ENCODE measurements at places on chromosomes 2 and 18.
A peak's percentile ranks its signal among the peaks of the same experiment; 100 is the strongest.

DNA sequence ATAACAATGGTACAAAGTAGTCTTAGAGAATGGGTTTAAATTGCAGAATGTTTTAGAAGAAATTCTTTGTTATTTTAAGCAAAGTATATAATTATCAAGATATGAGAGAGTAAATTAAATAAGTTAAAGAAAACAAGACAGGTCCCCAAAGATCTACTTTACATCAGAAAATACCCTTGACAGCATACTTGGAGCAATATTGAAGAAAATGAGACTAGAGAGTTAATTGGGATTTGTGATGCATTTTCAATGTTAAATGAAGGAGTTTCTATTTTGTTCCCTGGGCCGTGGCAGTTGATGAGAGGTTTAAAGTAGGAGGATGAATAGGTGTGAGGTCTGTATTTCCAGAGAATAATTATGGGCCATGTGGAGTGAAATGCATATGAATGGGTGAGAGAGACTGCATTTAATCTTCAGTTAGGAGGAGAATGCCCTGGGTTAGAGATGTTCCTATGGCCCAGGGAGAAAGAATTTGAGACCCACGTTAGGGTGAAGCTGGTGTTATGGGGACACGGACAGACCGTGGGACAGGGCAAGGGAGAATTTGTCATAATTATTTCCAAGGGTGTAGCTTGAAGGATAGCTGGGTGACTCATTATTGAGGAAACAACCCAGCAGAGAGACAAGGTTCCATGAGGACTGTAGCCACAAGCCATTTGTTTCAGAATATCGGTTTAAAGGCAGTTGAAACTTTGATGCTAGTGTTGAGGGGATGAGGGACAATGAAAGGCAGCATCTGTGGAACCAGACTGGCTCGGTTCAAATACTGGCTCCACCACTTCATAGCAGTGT, 22.7 kb downstream of the MGAT5 start:
- DNase-seq: no peak

- peak; percentile 42 for DNase-seq
Measured at GRCh38 chr18:12726774-12727550, 24.1 kb downstream of the PSMG2 start.

- DNase-seq: peak; percentile 68
Measured at GRCh38 chr2:143110758-143111428, 18.3 kb upstream of the ARHGAP15 start.

DNA sequence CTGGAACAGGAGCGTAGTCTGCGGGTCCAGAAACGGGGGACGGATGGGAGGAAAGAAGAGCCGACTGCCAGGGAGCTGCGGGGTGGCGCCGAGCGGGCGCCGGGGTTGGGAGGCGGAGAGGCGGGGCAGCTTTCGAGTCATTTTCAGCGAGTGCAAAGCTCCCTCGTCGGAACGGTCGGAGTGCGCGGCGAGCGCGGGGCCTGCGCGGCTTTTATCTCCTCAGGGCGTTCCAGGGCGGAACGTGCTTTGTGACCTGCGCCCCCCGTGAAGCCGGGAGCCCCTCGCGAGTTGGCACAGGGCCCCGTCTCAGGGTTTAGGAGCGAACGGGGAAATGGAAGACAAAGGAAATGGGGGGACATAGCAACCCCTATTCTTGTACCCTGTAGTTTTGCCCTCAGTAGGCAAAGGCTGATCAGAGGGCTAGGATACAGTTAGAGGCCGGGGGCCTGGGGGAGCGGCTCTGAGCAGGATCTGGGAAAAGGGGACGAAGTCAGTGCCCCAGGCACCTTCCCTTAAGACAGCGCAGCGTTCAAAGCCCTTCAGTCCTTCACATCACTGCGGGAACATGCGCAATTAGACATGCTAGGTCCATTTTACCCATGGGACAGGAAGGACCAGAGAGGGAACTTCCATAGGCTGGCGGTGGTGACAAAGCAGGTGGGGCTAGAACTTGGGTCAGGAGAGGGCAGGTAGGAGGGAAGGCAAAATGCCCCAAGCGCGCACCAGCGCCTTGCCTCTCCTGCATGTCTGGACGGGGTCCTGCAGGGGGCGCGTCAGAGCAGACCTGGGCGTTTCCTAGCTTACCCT, 60.1 kb upstream of the IL1RL1 start:
- DNase-seq: peak; percentile 70

DNA sequence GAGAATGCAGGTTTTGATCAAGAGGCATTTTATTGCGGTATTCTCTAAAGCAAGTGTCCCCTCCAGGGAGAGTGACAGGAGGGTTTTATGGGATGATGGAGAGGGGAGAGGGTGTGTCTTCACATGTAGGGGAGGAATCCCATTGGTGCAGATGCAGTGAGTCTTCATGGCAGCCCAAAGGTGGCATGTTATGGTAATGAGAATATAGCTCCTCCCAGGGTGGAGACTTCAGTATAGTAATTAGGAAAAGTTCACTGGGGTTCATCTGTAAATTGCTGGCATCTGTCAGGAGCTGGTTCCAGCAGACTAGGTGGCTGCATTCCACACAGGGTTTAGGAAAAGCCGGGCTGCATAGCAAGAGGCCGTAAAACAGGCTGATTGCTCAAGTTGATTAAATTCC, 230.7 kb upstream of the CCDC68 start:
- no peak for DNase-seq

DNA sequence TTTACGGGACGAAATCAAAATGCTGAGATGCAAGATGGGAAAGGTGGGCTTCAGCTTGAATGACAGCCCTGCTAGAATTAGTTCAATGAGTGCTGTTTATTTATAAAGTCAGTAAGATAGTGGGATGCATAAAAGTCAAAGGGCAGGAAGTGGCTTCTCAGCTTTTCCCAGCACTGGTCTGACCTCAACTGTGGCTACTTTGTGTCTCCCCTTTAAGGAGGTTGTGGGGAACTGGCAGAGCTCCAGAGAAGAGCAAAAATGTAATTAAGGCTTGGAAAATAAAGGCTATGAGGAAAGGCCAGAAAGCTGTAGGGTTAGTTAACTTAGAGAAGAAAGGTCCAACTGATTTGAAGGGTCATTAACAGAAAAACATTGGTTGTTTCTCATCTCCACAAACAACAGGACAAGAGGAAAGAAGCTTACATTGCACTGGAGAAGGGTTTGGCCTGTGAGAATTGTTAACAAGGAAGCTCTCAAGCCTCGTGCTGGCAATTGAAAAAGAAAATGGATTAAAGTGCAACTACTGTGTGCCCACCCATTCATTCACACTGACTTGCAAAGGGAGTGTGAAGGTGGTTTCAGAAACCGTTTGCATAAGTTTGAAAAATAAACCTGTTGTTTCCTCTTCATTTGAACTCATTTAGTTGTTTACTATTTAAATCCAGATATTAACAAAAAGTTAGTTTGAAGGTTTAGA, 68.8 kb upstream of the CD28 start:
- no peak for DNase-seq

DNA sequence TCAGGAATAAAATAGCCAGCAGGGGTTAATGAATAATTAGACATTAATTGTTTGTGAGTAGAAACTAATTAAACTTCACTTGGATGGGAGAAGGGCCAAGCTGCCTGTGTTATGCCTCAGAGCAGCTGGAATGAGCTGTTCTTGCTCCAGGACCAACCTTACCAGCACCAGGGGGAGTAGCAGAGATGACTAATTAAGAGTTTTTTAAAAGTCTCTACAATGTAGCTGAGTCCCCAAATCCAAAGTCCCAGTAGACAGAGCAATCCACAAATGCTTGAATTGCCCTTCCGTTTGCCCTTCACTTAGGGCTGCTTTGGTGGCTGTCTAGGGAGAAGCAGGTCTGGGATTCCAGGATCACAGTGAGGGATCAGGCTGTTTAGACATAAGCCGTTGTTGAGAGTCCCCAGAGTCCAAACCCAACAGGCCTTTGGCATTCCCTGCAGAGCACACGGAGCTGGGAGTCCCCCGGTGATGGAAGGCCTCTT, 59.4 kb downstream of the RHOB start:
- DNase-seq: no peak

Data from activated CD4-positive, alpha-beta T cell treated with anti-CD3 and anti-CD28 coated beads for 4 hours (primary cell).